ENCODE measurements at places on chromosomes 4 and X.

DNA sequence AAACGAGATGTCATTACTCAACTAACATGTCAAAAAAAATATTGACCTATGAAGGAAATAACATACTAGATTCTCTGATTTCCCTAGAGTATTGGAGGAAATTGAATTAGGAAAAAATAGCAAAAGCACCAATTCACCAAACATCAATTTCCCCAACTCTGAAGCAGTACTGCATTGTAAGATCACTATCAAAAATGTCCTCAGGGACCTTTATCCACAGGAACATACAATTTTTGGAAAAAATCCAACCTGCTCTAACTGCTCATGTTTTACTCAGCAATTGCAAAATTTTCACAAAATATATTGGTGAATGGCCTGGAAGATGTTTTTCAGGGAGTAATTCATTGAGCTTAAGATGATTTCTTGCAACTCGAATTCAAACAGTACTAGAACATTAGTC lies 239.0 kb upstream of the GIMD1 start:
- no peak for DNase-seq

- peak; percentile 22 for DNase-seq
Observed at GRCh38 chrX:154374313-154375155, at the start of gene FLNA. FLNA (minus strand) TSS chrX:154374634; CDS start chrX:154371245, 3,389 bp downstream.

GRCh38 chr4:121464854-121465253 lies 84.0 kb upstream of the QRFPR start:
- no peak for DNase-seq

GRCh38 chr4:37745946-37746345 lies 59.8 kb upstream of the RELL1 start:
- peak; percentile 48 for DNase-seq

GRCh38 chr4:151429957-151430570 lies 21.1 kb downstream of the FHIP1A start:
- no peak for DNase-seq
